Tibial nerve (tissue), 4 donors: ENCODE measurements at places on chromosomes 3 and 15. TPM values are rescaled to one million over a fixed set of nuclear protein-coding genes. Genes with fewer than 3 reads are reported as not detected.

- no peaks in the 10 kb centered on the region for H3K36me3 ChIP-seq
- H3K4me1 ChIP-seq = no peaks in the 10 kb centered on the region
- no peak overlapping the region for H3K27ac ChIP-seq
These were observed 46.0 kb upstream of the GLCE start for GRCh38 chr15:69114331-69114928.

DNA sequence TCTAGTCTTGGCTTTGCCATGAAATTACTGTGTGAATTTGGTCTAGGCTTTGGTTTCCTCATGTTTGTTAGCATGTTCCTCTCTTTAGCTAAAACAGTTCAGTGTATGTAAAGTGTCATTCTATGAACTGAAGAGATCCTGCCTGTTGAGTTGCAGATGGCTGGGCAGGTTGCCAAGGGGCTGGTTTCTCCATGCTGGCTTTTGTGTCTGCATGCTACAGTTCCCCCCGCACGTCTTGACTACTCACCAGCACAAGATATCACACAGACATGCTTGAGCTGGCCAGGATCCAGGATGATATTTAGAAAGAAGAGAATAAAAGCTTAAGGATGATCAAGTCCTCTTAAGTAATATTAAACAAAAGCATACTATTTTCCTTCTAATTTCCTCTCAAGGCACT lies 90.2 kb downstream of the CERS3 start:
- no peak overlapping the region for H3K27ac ChIP-seq
- no peaks in the 10 kb centered on the region for H3K36me3 ChIP-seq
- no peaks in the 10 kb centered on the region for H3K27me3 ChIP-seq
- no peaks in the 10 kb centered on the region for H3K4me1 ChIP-seq

DNA sequence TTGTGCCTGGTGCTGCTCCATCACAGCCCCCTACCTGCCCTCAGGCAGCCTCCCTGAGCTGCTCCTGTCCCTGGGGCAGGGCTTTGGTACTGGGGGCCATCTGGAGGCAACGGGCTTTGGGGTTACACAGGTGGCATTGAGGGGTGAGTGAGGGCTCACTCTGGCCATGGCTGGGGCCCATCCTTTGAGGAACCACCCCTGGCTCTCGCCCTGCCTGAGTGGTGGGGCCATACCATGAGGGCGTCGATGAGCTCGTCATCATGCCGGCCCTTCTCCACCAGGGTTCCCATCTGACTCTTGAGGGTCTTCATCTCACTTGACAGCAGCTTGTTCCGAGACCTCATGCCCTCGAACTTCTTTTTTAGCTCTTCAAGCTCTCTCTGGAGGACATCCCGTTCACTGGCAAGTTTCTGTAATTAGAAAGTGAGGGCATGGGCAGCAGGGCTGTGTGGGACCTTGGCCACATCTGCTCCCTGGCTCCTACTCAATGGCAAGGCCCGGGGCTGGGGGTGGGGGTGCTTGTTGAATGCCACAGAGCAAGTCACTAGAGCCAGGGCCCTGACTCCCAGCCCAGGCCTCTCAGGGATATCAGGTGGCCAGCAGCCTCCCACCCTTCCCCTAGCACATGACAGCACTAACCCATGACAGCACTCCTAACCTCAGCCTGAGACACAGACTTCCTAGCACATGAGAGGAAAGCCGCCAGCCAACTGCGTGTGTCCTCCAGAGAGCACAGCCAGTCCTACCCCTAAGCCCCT lies 33.5 kb downstream of the CCDC13 start:
- no peak for DNase-seq
- no peaks in the 10 kb centered on the region for H3K27me3 ChIP-seq
- H3K36me3 ChIP-seq = no peaks in the 10 kb centered on the region
- peak overlapping the region; percentile 76 for H3K27ac ChIP-seq
- no peak overlapping the region for H3K4me3 ChIP-seq

- no peak for DNase-seq
- no peak overlapping the region for H3K27ac ChIP-seq
- no peaks in the 10 kb centered on the region for H3K27me3 ChIP-seq
- H3K4me3 ChIP-seq = no peak overlapping the region
These were observed 6.2 kb downstream of the HMG20A start for GRCh38 chr15:77426871-77427270.

- H3K27me3 ChIP-seq = no peaks in the 10 kb centered on the region
- no peak for DNase-seq
- no peak overlapping the region for H3K27ac ChIP-seq
- no peak overlapping the region for H3K4me3 ChIP-seq
These were observed 505.1 kb downstream of the FHIT start for GRCh38 chr3:60746043-60746638.

GRCh38 chr3:38545550-38545949 lies 49.4 kb downstream of the EXOG start:
- no peak overlapping the region for H3K4me3 ChIP-seq
- no peaks in the 10 kb centered on the region for H3K27me3 ChIP-seq
- no peak overlapping the region for H3K27ac ChIP-seq
- H3K4me1 ChIP-seq = no peaks in the 10 kb centered on the region
- DNase-seq = no peak

- no peak for DNase-seq
- H3K27me3 ChIP-seq = no peaks in the 10 kb centered on the region
- no peak overlapping the region for H3K27ac ChIP-seq
- no peak overlapping the region for H3K4me3 ChIP-seq
These were observed 77.8 kb upstream of the RPL32 start for GRCh38 chr3:12919205-12919604.

DNA sequence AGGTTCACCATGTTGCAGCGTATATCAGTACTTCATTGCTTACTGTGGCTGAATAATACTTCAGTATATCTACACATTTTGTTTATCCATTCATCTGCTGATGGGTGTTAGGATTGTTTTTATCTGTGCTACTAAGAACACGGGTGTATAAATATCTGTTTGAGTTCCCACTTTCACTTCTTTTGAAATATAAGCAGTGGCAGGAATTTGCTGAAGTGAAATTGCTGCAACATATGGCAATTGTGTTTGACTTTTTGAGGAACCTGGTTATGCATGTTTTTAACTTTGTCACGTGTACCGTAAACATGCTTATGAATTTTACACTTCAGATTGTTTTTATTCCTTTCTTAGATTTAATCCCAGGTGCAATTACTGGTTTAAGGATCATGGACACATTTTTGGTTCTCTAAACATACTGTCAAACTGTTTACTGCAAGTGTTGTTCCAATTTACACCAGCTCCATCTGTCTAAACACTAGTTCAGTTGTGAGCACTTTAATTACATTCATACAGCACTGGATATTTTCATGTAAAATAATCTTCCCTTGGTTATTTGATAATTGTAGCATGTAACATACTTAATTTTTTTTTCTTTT lies 23.1 kb downstream of the TRAK1 start:
- H3K4me1 ChIP-seq = peaks cover 50% of the 10 kb centered on the region
- no peaks in the 10 kb centered on the region for H3K36me3 ChIP-seq
- H3K27me3 ChIP-seq = no peaks in the 10 kb centered on the region
- H3K27ac ChIP-seq = no peak overlapping the region
- DNase-seq = no peak
- no peak overlapping the region for H3K4me3 ChIP-seq

- no peaks in the 10 kb centered on the region for H3K4me1 ChIP-seq
- H3K4me3 ChIP-seq = no peak overlapping the region
- DNase-seq = no peak
- no peaks in the 10 kb centered on the region for H3K27me3 ChIP-seq
- no peaks in the 10 kb centered on the region for H3K36me3 ChIP-seq
These were observed 33.7 kb upstream of the CD47 start for GRCh38 chr3:108124337-108125152.

- no peak for DNase-seq
- peaks cover 2% of the 10 kb centered on the region for H3K27me3 ChIP-seq
- no peak overlapping the region for H3K4me3 ChIP-seq
- H3K27ac ChIP-seq = no peak overlapping the region
- no peaks in the 10 kb centered on the region for H3K36me3 ChIP-seq
These were observed 17.6 kb upstream of the SEMA5B start for GRCh38 chr3:123044981-123045763.

DNA sequence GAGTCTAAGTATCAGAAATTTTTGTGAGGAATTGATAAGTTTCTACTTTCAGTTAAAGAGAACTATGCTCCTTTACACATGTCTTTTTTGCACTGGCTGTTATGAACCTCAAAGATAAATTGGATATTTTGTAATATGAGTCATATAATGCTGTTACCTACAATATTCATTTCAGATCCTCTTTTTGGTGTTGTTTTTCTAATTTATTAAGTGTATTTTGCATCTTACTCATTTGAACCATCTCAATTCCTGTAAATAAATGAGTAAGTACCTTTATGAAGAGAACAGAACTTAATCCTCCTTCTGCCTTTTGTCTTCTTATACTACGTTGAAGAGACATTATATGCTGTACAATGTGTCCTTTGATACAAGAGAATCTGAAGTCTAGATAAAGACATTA lies 74.4 kb downstream of the ZIC1 start:
- no peaks in the 10 kb centered on the region for H3K4me1 ChIP-seq
- no peak for DNase-seq
- H3K27ac ChIP-seq = no peak overlapping the region

DNA sequence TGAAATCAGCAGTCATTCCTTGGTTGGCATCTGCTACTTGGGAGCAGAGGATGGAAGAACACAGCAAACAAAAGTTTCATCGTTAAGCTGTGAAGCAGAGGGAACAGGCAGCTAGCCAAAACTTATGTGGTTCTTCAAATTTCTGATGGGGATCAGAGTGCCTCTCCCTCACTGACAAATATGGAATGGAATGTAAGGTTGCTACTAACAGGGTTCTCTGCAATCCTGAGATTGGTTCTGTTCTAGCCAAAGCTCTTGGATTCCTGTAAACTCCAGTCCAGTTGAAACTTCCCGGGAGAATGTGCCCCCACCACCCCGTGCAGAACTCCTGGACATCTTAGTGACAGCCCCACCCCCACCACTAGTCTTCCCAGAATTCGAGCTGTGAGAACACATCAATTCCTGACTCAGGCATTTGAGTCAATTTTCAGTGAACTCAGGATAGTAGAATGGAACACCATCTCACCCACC lies 55.9 kb upstream of the PHLDB2 start:
- peak; percentile 69 for DNase-seq
- no peaks in the 10 kb centered on the region for H3K27me3 ChIP-seq
- no peaks in the 10 kb centered on the region for H3K36me3 ChIP-seq
- peak overlapping the region; percentile 91 for H3K27ac ChIP-seq

GRCh38 chr15:23866832-23867231 lies 179.7 kb upstream of the NDN start:
- H3K4me3 ChIP-seq = no peak overlapping the region
- DNase-seq = no peak
- H3K36me3 ChIP-seq = no peaks in the 10 kb centered on the region
- no peaks in the 10 kb centered on the region for H3K27me3 ChIP-seq
- no peaks in the 10 kb centered on the region for H3K4me1 ChIP-seq
- H3K27ac ChIP-seq = no peak overlapping the region

- no peak for DNase-seq
- H3K27me3 ChIP-seq = no peaks in the 10 kb centered on the region
- H3K36me3 ChIP-seq = no peaks in the 10 kb centered on the region
- no peak overlapping the region for H3K4me3 ChIP-seq
These were observed 36.5 kb upstream of the KLHL6 start for GRCh38 chr3:183591881-183592521.

DNA sequence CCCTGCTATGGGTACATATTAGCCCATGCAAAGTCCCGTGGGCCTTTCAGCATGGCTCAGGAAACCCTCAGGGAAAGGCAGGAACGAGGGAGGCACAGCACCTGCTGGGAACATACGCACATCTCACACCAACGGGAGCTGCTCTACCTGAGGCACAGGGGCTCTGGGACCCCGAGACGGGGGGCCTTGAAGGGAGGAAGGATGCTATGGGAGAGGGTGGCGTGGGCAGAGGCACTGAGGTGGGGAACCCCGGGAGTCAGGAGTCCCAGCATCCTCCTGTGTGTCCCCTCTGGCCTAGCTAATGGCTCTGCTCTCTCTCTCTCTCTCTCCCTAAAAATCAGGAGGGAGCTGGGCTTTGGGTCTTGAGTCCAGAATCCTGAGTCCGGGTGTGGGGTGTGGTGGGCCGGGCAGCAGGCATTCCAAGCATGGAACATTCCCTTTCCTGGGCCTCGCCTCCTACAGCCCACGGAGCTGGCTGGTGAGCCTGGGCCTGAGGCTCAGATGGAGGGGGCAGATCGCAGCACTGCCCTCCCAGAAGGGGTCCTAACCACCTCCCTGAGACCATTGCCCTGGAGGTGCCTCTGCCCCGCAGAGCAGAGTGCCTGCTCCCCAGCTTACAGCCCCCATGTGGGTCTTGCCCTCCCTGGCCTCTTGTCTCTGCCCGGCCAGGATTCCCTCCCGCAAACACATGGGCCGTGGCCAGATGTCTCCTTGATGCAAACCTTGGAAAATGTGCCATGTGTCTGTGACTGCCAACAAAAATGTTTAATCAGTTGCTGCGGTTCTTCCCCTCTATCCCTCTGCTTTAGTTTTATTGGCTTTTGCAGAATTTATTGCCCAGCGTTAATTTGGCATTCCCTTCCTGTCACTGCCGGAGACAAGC lies 101.6 kb downstream of the TMEM266 start:
- no peak overlapping the region for H3K27ac ChIP-seq
- DNase-seq = no peak
- no peak overlapping the region for H3K4me3 ChIP-seq
- H3K4me1 ChIP-seq = peaks cover 12% of the 10 kb centered on the region
- H3K36me3 ChIP-seq = no peaks in the 10 kb centered on the region

DNA sequence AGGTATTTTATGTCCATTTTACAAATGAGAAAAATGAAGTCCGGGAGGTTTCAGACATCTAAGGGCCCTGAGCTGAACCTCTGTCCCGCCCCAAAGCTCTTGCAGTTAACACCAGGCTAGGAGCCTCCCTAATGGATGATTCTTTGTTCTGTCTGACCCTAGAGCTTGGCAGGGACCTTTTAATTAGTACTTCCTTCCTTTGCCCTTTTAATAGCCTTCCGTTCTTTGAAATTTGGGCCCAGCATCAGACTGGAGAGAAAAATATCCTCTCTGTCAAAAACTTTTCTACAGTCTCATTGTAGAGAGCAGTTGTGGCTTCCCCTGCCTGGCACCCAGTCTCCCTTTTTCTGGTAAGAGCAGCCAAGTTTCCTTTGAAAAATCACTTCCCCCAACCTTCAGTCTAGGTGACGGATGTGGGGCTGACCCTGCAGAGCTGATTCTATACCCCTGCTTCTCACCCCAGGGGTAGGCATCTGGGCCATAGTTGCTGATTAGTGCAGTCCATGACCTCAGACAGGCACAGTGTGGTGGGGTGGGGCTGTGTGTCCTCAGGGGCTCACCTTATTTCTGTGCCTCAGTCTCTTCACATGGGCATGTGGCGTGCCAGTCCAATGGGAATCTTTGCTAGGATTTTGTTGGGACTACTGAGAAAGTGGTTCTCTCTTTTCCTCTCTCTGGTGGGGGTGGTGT lies 220.4 kb downstream of the ADAMTS9 start:
- no peak for DNase-seq
- H3K4me3 ChIP-seq = no peak overlapping the region
- no peak overlapping the region for H3K27ac ChIP-seq

GRCh38 chr3:65575376-65575840 lies 463.3 kb downstream of the MAGI1 start:
- H3K27me3 ChIP-seq = no peaks in the 10 kb centered on the region
- no peak overlapping the region for H3K27ac ChIP-seq
- no peak overlapping the region for H3K4me3 ChIP-seq
- no peak for DNase-seq
- H3K4me1 ChIP-seq = peaks cover 17% of the 10 kb centered on the region

The GATA2 gene
- 24.7 TPM for total RNA-seq

The NEK10 gene
- total RNA-seq = 2.4 TPM

The LRRC31 gene
- not detected for total RNA-seq

The CCNB2 gene
- 1.2 TPM for total RNA-seq

The CHRNA7 gene
- total RNA-seq = 0.20 TPM

The LIPC gene
- 12.3 TPM for total RNA-seq

The CLRN1 gene
- total RNA-seq = not detected

The ITGB5 gene
- total RNA-seq = 172 TPM

The LRRIQ4 gene
- total RNA-seq = not detected

The XYLB gene
- total RNA-seq = 3.1 TPM

The GRIP2 gene
- total RNA-seq = 1.5 TPM
